ENCODE measurements at places on chromosomes 4 and X.

GRCh38 chr4:67691328-67691727, 9.6 kb downstream of the UBA6 start:
- no peak for DNase-seq

GRCh38 chr4:77044461-77045150, 31.2 kb downstream of the CCNI start:
- no peak for DNase-seq

DNA sequence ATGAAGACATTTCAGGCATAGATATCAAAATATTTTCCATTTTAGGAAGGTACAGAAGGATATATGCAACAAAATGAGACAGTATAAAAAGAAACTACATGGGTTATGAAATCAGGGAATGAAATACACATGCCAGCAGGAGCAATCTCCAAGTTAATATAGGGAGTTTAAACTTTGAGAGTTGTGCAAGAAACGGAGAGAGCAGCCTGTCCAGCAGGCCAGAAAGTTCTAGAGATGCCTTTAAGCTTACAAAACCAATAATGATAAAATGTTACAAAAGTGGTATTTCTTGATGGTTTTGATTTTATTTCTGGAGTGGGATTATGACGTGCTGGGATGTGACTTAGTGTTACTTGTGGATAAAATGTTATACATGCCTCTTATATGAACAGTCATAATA, 2047.9 kb downstream of the ARAP2 start:
- DNase-seq, result no peak

- no peak for DNase-seq
Measured at GRCh38 chr4:76023389-76023788, at the start of gene CXCL10. TSS of gene CXCL10 (minus strand) at chr4:76023497. CDS start at chr4:76023431, 66 bp downstream.

Measured in substantia nigra (tissue), 51 donors.